ENCODE measurements at places on chromosomes 13 and 19. TPM values are rescaled to one million over a fixed set of nuclear protein-coding genes. Genes with fewer than 3 reads are reported as not detected.

The ZNF615 gene
- 2.7 TPM for total RNA-seq

The TTYH1 gene
- total RNA-seq: not detected

The PLEKHF1 gene
- total RNA-seq: 27.2 TPM

The OVOL3 gene
- total RNA-seq: not detected

The SHC2 gene
- not detected for total RNA-seq

The MEIOSIN gene
- not detected for total RNA-seq

The CLEC17A gene
- not detected for total RNA-seq

The ANO8 gene
- 3.9 TPM for total RNA-seq

The CEACAM3 gene
- total RNA-seq: not detected

The CGB5 gene
- not detected for total RNA-seq

The ZNF432 gene
- total RNA-seq: 3.0 TPM

The SPIB gene
- total RNA-seq: not detected

The TINCR gene
- 1.1 TPM for total RNA-seq

The ITM2B gene
- 185 TPM for total RNA-seq

The C2CD4C gene
- 0.15 TPM for total RNA-seq
